BE2C (cell line): ENCODE measurements at places on chromosomes 3 and 15.
A peak's percentile ranks its signal among the peaks of the same experiment; 100 is the strongest.

DNA sequence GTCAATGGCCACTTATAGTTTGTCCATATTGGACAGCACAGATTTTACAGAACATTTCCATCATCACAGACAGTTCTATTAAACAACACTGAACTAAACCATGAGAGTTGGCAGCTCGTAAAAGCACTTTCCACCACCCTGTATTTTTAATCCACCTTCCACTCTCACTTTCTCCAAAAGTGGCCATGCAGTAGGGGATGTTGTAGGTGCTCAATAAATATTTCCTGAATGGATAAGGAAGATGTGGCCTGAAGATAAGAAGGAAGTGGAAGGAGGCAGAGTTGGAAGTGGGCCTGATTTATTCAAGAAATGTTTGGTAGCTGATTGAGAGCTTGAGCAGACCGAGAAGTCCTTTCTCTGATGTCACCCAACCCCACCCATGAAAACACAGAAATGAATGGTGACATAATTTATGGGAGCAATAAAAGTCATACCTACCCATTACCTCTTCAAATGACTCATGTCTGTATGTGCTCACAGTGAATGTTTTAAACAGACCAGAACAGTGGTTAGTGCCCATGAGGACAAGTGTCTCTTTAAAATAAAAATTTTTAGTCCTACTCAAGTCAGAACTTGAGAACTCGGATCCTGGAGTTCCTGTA, 39.6 kb upstream of the CTNNB1 start:
- no peak for DNase-seq

DNA sequence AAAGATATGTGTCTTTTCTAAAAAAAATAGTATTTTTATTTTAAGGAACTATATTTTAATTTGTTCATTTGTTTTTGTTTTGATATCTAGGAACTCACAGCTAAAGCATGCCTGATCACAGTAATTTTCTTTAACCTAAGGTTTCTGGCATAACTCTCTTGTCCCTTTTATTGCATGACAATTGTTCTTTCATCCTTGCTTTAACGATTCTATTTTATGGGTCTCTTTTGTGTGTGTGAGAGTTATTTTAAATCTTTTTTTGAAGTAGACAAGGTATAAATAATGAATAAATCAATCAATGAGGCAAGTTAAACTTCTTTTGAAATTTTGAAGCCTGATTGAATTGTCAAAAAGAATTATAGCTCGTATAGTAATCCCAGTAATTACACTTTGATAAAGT, 747.8 kb upstream of the GOLIM4 start:
- no peak for DNase-seq

- no peak for DNase-seq
Observed at GRCh38 chr3:191227541-191227940, 28.5 kb downstream of the OSTN start.

DNA sequence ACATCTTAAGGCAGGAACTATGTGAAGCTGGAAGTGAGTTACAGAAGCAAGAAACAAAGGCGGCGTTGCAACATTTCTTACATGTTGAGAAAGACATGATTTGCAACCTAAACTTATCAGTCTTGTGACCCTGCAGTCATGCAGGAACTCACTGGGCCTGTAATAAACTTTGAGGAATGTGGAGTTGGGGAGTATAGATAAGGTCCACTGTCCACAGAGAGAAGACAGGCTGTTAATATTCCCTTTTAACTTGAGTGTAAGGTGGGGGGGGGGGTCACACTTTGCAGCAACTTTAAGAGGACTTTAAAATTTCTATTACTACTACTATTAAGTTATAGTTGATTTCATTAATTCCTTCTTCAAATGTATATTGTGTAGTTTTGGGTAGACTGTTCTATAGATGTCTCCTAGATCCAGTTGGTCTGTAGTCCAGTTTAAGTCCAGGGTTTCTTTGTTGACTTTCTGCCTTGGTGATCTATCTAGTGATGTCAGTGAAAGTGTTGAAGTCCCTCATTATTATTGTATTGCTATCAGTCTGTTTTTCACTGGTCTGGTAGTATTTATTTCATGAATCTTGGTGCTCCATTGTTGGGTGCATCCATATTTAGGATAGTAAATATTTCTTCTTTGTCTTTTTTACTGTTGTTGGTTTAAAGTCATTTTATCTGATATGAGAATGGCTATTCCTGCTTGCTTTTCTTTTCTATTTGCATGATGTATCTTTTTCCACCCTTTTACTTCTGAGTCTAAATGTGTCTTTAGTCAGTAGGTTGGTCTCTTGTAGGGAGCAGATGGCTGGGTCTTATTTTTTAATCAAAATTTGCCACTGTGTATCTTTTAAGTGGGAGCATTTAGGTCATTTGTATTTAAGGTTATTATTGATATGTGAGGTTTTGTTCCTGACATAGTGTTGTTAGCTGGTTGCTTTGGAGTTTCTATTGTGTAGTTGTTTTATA, 15.6 kb upstream of the FAM98B start:
- no peak for DNase-seq

- no peak for DNase-seq
Observed at GRCh38 chr3:25587526-25587925, 77.2 kb downstream of the TOP2B start.

DNA sequence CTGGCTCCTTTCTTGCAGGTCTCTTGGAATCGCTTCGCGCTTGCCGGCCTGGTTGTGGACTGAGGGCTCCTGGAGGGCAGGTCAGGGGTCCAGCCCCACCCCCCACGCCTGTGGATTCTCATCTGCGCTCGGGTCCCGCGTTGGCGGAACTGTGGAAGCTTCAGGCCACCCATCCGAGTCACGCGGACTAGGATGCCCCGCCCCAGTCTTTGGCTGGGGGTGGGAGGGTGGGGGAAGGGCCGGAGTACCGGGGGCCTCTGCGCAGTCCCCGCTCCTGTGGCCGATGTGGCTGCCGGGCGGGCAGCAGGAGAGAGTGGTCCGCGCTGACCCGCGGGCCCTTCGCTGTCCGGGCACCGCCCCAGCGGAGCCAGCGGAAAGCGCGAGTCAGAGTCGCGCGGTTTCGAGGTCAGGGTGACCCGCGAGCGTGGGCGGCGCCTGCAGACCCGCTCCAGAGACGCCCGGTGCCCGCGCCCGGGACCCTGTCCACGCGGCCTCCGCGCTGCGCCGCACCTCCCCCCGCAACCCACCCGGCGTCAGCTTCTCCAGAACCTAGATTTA, 114.2 kb downstream of the KLF13 start:
- DNase-seq = peak; percentile 48

GRCh38 chr3:47865192-47865591, 62.3 kb downstream of the DHX30 start:
- DNase-seq = no peak

GRCh38 chr15:70271422-70272088, 173.8 kb upstream of the TLE3 start:
- peak; percentile 50 for DNase-seq

GRCh38 chr3:14452740-14453710, 50.6 kb downstream of the SLC6A6 start:
- DNase-seq = peak; percentile 83

DNA sequence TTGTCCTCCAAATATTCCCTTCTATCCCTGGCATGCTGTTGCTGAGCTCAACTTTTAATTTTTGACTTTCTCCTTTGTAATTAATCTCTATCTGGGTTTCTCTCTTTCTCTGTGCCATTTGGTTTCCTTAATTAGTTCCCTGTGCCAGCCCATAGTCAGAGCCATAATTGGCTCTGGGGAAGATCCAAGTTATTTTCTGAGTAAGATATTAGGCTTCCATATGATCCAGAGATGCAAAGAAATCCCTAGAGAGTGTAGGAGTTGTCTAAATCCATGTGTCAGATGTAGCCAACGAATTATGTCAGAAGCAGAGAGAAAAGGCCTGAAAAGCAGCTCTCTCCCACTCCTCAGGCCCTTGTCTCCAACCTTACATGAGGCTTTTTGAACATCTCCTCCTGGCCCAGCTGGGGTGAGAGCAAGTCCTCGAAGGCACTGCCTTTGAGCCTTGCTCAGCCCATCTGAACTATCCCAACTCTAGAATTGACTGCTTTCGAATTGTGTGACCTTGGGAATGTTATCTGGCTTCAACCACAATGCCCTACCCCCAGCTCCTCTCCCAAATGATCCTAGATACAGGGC, 46.4 kb downstream of the MOBP start:
- DNase-seq = no peak

DNA sequence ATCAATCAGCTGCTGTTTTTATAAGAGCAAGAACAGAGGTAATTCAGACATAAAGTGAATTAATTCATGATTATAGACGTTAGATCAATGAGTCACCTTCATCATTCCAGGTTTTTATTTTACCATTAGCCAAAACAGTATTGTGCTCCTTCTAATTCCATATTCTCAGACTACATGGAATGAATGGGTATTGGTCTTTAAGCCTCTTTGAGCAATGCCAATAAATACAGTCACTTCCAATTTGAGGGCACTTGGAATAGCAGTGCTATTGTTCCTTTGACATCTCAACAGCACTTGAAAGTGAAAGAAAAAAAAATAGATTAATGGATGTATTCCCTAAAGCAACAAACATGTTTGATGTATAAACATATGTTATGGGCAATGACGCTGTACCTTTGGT, 830.9 kb upstream of the CFAP20DC start:
- no peak for DNase-seq
